ENCODE measurements at places on chromosomes 13 and 19. TPM values are rescaled to one million over a fixed set of nuclear protein-coding genes. Genes with fewer than 3 reads are reported as not detected.

DNA sequence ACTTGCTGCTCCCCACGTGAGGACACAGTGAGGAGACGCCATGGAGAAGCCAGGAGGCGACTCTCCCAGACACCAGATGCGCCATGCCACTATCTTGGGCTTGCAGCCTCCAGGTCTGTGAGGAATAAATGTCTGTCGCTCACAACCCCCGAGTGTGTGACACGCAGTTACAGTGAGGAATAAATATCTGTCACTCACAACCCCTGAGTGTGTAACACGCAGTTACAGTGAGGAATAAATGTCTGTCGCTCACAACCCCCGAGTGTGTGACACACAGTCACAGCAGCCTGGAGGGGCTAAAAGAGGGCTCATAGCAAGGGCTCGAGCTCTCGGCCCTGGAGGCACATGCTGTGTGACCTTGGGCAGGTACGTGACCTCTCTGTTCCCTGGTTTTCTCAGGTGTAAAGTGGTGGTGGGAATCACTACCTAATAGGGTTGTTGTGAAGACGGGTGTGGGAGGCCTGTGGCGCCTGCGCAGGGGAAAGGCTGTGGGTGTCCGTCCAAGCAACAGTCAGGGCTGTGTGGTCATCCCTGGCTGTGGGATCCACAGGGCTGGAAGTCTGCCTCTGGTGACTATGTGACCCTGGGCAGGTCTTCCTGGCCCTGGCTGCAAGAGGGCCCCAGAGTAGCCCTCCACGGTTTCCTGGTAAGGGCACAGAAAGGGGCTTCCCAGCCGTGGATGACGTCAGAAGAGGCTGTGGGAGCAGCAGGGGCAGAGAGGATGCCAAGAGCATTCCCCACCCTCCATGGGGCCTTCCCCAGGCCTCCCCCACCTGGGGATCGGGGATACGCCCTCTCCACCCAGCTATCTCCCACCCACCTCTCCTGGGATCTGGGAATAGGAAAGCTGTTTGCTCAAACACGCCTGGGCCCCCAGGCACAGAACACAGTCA lies 77.7 kb downstream of the C1QTNF9 start:
- H3K36me3 ChIP-seq = no peaks in the 10 kb centered on the region
- no peaks in the 10 kb centered on the region for H3K4me1 ChIP-seq
- H3K4me3 ChIP-seq = no peak overlapping the region
- H3K27ac ChIP-seq = no peak overlapping the region
- peaks cover 2% of the 10 kb centered on the region for H3K27me3 ChIP-seq

TRAPPC2B gene
- 10.9 TPM for total RNA-seq

TMPRSS9 gene
- total RNA-seq = not detected

DNA sequence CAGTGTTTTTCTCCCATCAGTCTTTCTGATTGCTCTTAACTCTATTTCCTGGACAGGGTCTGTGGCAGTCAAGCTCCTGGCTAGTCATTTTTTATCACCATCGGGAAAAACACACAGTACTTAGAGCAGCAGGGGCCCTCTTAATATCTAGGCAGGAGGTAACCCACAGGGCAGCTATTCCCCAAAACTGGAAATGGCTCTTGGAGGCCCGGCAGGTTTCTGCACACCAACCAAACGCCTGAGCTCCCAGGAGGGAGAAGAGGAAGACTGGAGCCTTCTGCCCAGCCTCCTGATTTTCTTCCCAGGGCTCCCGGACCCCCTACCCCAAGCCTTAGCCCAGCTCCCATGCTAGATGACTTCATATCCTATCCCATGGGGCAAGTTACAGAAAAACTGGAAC lies 49.3 kb upstream of the VSTM2B start:
- H3K4me3 ChIP-seq = no peak overlapping the region
- no peaks in the 10 kb centered on the region for H3K4me1 ChIP-seq
- peak; percentile 59 for DNase-seq
- no peak overlapping the region for H3K27ac ChIP-seq

KANK3 gene
- not detected for total RNA-seq

GRCh38 chr13:59312776-59313175 lies 851.0 kb downstream of the DIAPH3 start:
- no peak overlapping the region for H3K27ac ChIP-seq
- no peaks in the 10 kb centered on the region for H3K27me3 ChIP-seq
- H3K4me3 ChIP-seq = no peak overlapping the region
- no peaks in the 10 kb centered on the region for H3K36me3 ChIP-seq
- DNase-seq = no peak

APOC4 gene
- not detected for total RNA-seq

DNA sequence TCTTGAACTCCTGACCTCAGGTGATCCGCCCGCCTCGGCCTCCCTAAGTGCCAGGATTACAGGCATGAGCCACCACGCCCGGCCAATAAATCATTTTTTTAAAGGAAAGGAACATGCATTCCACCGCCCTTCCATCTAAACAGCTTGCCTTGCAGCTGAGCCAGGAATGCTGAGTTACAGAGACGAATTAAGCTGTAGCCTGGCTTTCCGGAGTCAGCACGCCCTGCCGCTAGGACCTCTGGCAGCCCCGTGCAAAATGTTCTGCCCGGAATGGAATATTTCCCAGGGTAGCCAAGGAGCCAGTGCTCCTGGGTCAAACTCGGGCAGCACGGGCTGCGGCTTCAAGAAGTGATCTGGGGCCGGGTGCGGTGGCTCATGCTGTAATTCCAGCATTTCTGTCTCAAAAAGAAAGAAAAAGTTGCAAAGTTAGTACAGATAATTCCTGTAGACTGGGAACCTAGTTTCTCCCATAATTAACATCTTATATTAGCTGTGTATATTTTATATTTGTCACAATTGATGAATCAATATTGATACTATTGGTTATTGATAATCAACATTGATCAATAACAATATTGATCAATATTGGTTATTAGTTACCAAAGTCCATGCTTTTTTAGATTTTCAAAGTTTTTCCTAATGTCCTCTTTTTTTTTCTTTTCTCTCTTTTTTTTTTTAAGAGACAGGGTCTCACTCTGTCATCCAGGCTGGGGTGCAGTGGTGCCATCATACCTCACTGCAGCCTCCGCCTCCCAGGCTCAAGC lies 19.2 kb downstream of the ATCAY start:
- H3K4me1 ChIP-seq = no peaks in the 10 kb centered on the region
- peaks cover 8% of the 10 kb centered on the region for H3K27me3 ChIP-seq
- H3K27ac ChIP-seq = no peak overlapping the region
- H3K4me3 ChIP-seq = no peak overlapping the region
- no peak for DNase-seq
- no peaks in the 10 kb centered on the region for H3K36me3 ChIP-seq

- H3K36me3 ChIP-seq = no peaks in the 10 kb centered on the region
- no peak for DNase-seq
- peak overlapping the region; percentile 83 for H3K4me3 ChIP-seq
- peaks cover 40% of the 10 kb centered on the region for H3K4me1 ChIP-seq
- H3K27me3 ChIP-seq = no peaks in the 10 kb centered on the region
- H3K27ac ChIP-seq = peak overlapping the region; percentile 93
Measured at GRCh38 chr19:45508861-45509691, 1.8 kb downstream of the VASP start.

GRCh38 chr13:28490061-28490460 lies 4.9 kb downstream of the FLT1 start:
- peaks cover 21% of the 10 kb centered on the region for H3K4me1 ChIP-seq
- H3K27me3 ChIP-seq = peaks cover 17% of the 10 kb centered on the region
- no peaks in the 10 kb centered on the region for H3K36me3 ChIP-seq
- no peak overlapping the region for H3K4me3 ChIP-seq
- DNase-seq = no peak

DNA sequence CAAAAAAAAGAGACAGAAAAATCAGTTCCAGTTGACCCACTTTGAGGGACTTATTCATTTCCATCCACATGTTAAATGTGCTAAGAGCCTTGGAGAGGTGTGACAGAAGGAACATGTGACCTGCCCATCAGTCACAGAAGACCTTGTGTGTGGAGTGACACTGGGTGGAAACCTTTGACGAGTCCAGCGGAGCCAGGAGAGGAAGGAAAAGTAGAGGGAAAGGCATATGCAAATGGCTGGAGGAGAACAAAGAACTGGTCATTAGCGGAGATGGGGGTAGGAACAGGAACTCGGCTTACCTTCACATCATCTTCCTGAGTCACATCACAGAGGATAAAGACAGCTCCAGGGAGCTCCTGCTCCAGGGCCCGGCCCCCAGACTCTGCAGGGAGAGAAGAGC lies 2.3 kb downstream of the HSD17B14 start:
- H3K27me3 ChIP-seq = no peaks in the 10 kb centered on the region
- peak overlapping the region; percentile 30 for H3K4me3 ChIP-seq
- peaks cover 23% of the 10 kb centered on the region for H3K4me1 ChIP-seq
- peak overlapping the region; percentile 45 for H3K27ac ChIP-seq
- H3K36me3 ChIP-seq = peaks cover 20% of the 10 kb centered on the region

- H3K4me3 ChIP-seq = no peak overlapping the region
- DNase-seq = peak; percentile 40
- H3K4me1 ChIP-seq = no peaks in the 10 kb centered on the region
- H3K27ac ChIP-seq = no peak overlapping the region
- no peaks in the 10 kb centered on the region for H3K27me3 ChIP-seq
- peaks cover 80% of the 10 kb centered on the region for H3K36me3 ChIP-seq
Measured at GRCh38 chr19:27740396-27740795, 1472.6 kb downstream of the UQCRFS1 start.

C19orf53 gene
- total RNA-seq = 86.6 TPM

DNA sequence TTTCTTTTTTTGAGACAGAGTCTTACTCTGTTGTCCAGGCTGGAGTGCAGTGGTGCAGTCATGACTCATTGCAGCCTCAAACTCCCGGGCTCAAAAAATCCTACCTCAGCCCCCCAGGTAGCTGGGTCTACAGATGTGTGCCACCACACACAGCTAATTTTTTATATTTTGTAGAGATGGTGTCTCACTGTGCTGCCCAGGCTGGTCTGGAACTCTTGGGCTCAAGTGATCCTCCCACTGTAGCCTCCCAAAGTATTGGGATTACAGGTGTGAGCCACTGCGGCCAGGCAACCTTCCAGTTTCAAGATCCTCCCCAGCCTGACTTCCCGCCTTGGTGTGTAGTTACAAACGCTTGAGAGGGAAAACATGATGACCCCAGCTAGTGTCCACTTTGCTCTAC lies 22.2 kb downstream of the CNFN start:
- no peak for DNase-seq
- H3K27me3 ChIP-seq = no peaks in the 10 kb centered on the region
- H3K4me1 ChIP-seq = peaks cover 16% of the 10 kb centered on the region
- H3K4me3 ChIP-seq = no peak overlapping the region
- H3K27ac ChIP-seq = no peak overlapping the region

DNA sequence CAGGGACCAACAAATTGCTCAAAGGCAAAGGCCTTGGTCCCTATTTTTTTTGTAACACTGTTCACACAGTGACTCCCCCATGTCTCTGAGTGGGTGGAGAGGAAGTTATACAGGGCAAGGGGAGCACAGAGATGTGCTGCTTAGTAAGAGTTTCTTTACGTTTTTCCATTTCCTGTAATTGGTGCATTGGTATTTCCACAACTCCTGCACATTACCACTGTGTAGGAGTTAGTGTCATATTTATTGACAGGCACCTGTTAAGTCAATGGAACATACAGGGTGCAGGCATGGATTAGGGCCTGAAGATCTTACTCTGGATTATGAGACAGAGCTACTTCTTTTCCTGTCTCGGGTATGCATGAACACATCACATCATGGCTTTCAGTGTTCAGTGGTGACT lies 45.2 kb downstream of the SOX21 start:
- no peak for DNase-seq
- peaks cover 1% of the 10 kb centered on the region for H3K4me1 ChIP-seq
- no peak overlapping the region for H3K4me3 ChIP-seq
- H3K27ac ChIP-seq = no peak overlapping the region

DNA sequence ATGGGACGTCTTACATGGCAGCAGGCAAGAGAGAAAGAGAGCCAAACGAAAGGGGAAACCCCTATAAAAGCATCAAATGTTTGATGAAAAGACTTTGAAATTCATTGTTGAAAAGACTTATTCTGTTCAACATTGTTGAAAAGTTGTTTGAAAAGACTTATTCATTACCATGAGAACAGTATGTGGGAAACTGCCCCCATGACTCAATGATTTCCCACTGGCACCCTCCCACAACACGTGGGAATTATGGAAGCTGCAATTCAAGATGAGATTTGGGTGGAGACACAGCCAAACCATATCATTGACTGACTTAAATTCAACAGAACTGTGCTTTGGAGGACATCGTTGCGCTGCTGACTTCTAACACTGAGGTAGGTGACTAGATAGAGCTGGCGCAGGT lies 48.0 kb upstream of the RCBTB2 start:
- H3K27me3 ChIP-seq = peaks cover 19% of the 10 kb centered on the region
- no peak for DNase-seq
- H3K36me3 ChIP-seq = no peaks in the 10 kb centered on the region
- H3K27ac ChIP-seq = no peak overlapping the region
- peaks cover 26% of the 10 kb centered on the region for H3K4me1 ChIP-seq
- no peak overlapping the region for H3K4me3 ChIP-seq

DNA sequence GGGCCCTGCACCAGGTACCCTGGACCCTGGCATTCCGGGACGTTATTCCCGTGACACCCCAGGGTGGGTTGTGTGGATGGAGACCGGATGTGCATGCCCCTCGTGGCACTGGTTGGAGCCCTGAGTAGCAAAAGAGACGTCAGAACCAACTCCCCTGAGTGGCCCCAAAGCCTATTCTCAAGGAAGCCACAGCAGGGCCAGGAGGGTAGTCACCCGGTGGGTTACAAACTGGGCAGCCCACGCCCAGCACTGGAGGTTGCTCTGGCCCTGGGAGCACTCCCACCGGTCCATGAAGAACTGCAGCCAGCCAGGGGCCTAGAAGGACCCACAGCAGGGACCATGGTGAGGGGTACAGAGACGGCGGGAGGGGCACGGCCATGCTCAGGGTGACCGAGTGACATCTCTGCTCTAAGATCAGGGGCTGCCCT lies 7.5 kb downstream of the KLF16 start:
- H3K27ac ChIP-seq = peak overlapping the region; percentile 91
- DNase-seq = no peak
- no peaks in the 10 kb centered on the region for H3K27me3 ChIP-seq
- peak overlapping the region; percentile 55 for H3K4me3 ChIP-seq
- H3K36me3 ChIP-seq = no peaks in the 10 kb centered on the region

ZNF729 gene
- total RNA-seq = not detected

ALKBH7 gene
- total RNA-seq = 63.0 TPM

- H3K27ac ChIP-seq = no peak overlapping the region
- no peak overlapping the region for H3K4me3 ChIP-seq
Measured at GRCh38 chr13:50236898-50237318, 221.7 kb downstream of the KCNRG start.

URAD gene
- not detected for total RNA-seq

CFAP97D2 gene
- total RNA-seq = not detected

DNA sequence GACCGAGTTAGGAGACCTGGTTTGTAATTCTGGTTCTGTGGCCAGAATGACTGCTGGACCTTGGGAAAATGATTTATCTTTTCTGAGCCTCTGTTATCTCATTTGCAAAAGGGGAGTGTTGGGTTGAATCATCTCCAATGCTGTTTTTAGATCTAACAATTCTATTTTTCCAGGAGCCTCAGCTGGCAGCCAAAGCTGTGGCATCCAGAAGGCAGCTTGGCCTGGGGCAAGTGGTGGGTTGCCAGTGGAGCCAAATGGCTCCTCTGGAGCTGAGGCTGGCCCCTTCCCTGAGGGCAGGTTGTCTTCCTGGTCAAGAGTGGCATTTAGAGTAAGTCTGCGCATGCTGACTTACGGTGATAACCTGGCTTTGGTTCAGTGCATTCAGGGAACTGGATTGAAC lies 21.3 kb downstream of the B3GLCT start:
- DNase-seq = no peak
- H3K4me3 ChIP-seq = no peak overlapping the region
- peaks cover 2% of the 10 kb centered on the region for H3K36me3 ChIP-seq
- no peaks in the 10 kb centered on the region for H3K27me3 ChIP-seq
- no peaks in the 10 kb centered on the region for H3K4me1 ChIP-seq

Data from osteocyte (in vitro differentiated cells).